ENCODE measurements at places on chromosomes 4 and X. TPM values are rescaled to one million over a fixed set of nuclear protein-coding genes. Genes with fewer than 3 reads are reported as not detected.

DNA sequence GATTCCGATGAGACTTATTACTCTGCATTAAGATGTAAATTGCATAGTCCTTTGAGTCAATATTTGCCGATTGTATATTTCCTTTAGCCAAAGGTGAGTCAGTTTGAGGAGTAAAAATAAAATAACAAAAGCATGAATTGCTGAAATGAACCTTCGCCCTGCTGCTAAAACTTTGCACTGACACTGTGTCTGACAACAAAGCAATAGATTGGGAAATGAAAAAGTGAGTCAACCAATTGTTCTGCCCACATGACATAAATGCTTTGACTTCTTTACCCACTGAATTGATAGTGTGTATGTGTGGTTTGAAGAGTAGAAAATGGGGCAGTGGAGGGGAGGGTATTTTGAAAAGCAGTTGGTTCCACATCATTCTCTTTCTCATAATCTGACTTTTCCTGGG, 88.4 kb upstream of the AFF2 start:
- H3K4me3 ChIP-seq: no peak overlapping the region
- DNase-seq: no peak
- no peaks in the 10 kb centered on the region for H3K27me3 ChIP-seq
- H3K36me3 ChIP-seq: no peaks in the 10 kb centered on the region

DNA sequence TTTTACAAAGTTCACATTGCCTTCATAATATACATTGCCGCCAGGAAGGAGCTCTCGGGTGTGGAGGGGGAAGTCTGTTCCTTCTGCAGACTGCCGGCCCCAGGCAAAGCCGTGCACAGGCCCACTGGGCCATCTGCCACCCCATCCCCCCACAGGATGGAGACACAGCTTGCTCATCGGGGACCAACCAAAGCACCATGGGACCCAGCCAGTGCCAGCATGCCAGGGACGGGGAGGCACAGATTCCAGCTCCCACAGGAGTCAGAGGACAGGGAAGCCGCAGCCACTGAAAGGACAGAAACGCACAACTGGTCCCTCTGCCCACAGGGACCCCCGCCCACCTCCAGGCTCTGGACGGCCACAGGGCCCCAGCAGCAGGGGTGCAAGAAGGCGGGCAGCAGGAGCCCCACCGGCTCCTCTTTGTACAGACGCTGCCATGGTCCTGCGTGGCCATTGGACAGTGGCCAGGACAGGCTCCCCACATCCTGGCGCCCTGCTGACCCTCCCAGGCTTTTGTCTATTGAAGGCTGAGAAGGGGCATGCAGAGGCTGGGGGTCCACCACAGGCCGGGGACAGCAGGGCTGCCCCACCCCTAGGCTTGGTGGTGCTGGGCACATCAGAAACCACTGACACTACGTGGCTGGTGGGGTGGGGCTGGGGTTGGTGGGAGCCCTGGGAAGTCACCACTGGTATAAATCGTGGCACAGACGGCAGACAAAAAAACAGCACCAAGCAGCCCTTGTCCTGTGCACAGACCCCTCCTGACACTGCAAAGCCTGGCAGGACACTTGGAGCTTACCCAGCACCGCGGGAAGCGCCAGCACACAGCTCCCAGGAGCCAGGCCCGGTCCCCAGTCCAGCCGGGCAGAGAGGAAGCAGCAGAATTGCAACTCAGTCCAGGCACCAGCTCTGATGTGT, 89.0 kb downstream of the FAM53A start:
- no peak overlapping the region for H3K27ac ChIP-seq
- no peaks in the 10 kb centered on the region for H3K36me3 ChIP-seq
- H3K27me3 ChIP-seq: peaks cover 4% of the 10 kb centered on the region
- H3K4me1 ChIP-seq: no peaks in the 10 kb centered on the region
- no peak overlapping the region for H3K4me3 ChIP-seq

DNA sequence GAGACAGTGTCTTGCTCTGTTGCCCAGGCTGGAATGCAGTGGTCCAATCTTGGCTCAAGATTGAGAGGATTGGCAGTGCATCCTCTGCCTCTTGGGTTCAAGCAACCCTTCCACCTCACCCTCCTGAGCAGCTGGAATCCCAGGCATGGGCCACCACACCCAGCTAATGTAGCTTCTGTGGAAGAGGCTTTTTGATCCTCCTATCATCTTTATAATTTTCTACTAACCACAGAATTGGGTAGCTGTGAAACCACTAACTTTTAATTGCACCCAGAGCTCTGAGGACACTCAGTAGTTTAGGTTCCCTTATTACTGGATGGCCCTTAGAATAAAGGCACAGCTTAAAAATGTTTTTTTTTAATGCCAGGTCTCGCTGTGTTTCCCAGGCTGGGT, 8.9 kb upstream of the AGA start:
- H3K4me3 ChIP-seq: no peak overlapping the region
- peaks cover 9% of the 10 kb centered on the region for H3K4me1 ChIP-seq

DNA sequence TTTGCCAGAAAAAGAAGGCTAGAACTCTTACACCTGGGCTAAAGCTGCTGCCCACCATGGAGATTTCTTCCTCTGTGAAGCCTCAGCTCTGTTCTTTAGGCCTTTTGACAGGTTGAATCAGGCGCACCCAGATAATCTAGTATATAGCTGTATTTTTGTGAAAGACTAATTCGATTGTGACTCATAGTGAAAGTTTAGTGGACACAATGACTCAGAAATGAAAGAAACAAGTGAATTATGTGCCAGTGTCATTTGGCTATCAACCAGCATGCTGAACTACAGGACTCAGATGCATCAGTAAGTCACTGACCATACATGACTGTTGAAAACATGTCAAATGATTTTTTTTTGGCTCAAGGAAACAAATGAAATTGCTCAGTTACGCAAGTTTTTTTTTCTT, 425.4 kb downstream of the SLITRK2 start:
- H3K4me3 ChIP-seq: no peak overlapping the region
- no peak overlapping the region for H3K27ac ChIP-seq
- H3K36me3 ChIP-seq: no peaks in the 10 kb centered on the region
- DNase-seq: no peak
- no peaks in the 10 kb centered on the region for H3K4me1 ChIP-seq
- no peaks in the 10 kb centered on the region for H3K27me3 ChIP-seq

DNA sequence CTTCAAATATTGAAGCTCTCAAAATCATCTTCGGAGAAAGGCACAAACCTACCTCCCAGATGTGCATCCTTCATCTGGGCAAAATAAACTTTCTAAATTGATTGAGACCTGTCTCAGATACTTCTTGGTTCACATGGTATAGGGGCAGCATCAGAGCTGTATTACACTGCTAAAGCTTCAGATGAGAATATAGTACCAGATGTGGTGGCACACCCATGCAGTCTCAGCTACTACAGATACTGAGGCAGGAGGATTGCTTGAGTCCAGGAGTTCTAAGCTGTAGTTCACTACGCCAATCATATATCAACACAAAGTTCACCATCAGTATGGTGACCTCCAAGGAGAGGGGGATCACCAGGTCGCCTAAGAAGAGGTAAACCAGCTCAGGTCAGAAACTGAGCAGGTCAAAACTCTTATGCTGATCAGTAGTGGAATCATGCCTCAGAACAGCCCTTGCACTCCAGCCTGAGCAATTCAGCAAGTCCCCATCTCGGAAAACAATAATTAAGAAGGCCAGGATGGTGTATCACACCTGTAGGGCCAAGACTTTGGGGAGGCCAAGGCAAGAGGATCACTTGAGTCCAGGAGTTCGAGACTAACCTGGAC, 22.0 kb downstream of the ELF2 start:
- H3K27ac ChIP-seq: no peak overlapping the region
- no peak for DNase-seq
- no peaks in the 10 kb centered on the region for H3K27me3 ChIP-seq
- H3K36me3 ChIP-seq: no peaks in the 10 kb centered on the region
- peaks cover 9% of the 10 kb centered on the region for H3K4me1 ChIP-seq
- H3K4me3 ChIP-seq: no peak overlapping the region

Gene NIPAL1
- total RNA-seq: 0.42 TPM

Gene CXCL3
- total RNA-seq: 2.1 TPM

- peaks cover 7% of the 10 kb centered on the region for H3K27me3 ChIP-seq
- H3K4me1 ChIP-seq: peaks cover 6% of the 10 kb centered on the region
- H3K36me3 ChIP-seq: no peaks in the 10 kb centered on the region
Observed at GRCh38 chr4:81565142-81565870, 93.6 kb upstream of the RASGEF1B start.

Gene GYPE
- not detected for total RNA-seq

GRCh38 chr4:4704267-4704666, 155.2 kb upstream of the MSX1 start:
- H3K27me3 ChIP-seq: peaks cover 40% of the 10 kb centered on the region
- H3K4me1 ChIP-seq: no peaks in the 10 kb centered on the region
- H3K36me3 ChIP-seq: peaks cover 6% of the 10 kb centered on the region
- DNase-seq: no peak
- H3K27ac ChIP-seq: no peak overlapping the region

GRCh38 chr4:183905593-183906488, 734 bp downstream of the STOX2 start:
- H3K27ac ChIP-seq: no peak overlapping the region
- DNase-seq: no peak
- peaks cover 66% of the 10 kb centered on the region for H3K27me3 ChIP-seq
- peak overlapping the region; percentile 74 for H3K4me3 ChIP-seq
- H3K4me1 ChIP-seq: peaks cover 9% of the 10 kb centered on the region
- H3K36me3 ChIP-seq: no peaks in the 10 kb centered on the region

DNA sequence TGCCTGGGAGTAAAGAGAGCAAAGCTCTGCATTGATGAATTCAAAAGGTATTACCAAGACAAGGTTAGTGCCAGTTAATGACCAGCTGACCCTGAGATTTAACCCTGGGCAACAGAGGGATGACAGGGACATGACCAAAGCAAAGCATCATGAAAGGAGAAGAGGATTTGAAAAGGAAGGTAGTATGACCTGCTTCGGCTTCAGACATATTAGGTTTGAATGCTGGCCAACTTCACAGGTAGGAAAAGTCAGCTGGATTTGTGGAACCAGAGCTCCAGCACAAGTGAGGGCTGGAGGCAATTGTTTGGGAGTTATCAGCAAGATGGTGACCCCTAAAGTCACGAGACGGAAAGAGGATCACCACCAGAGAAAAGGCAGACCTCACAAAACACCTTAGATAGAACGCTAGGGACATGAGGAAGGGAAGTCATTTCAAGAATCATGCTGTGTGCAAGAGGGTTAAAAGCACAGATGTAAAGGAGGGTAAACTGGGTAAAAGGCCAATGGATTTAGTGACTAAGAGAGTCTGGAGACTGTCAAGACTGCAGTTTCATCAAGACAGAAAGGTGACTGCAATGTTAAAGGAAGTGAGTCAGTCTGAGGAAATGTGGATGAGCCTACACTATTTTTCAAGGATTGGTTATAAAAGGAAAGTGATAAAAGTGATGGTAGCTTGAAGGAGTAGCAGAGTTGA, 45.6 kb downstream of the SH3RF1 start:
- H3K36me3 ChIP-seq: peaks cover 4% of the 10 kb centered on the region
- peaks cover 23% of the 10 kb centered on the region for H3K4me1 ChIP-seq
- no peak overlapping the region for H3K4me3 ChIP-seq
- H3K27me3 ChIP-seq: no peaks in the 10 kb centered on the region
- DNase-seq: no peak

- H3K4me3 ChIP-seq: peak overlapping the region; percentile 38
- H3K27ac ChIP-seq: no peak overlapping the region
- H3K4me1 ChIP-seq: peaks cover 10% of the 10 kb centered on the region
- H3K36me3 ChIP-seq: peaks cover 2% of the 10 kb centered on the region
Observed at GRCh38 chr4:173507471-173508385, 22.3 kb downstream of the HAND2 start.

GRCh38 chr4:71732706-71733105, 51.2 kb downstream of the GC start:
- H3K4me3 ChIP-seq: no peak overlapping the region
- peaks cover 13% of the 10 kb centered on the region for H3K27me3 ChIP-seq
- no peaks in the 10 kb centered on the region for H3K4me1 ChIP-seq
- H3K27ac ChIP-seq: no peak overlapping the region

Gene AVPR2
- not detected for total RNA-seq

Gene IL1RAPL1
- total RNA-seq: not detected

Gene FGG
- total RNA-seq: not detected

DNA sequence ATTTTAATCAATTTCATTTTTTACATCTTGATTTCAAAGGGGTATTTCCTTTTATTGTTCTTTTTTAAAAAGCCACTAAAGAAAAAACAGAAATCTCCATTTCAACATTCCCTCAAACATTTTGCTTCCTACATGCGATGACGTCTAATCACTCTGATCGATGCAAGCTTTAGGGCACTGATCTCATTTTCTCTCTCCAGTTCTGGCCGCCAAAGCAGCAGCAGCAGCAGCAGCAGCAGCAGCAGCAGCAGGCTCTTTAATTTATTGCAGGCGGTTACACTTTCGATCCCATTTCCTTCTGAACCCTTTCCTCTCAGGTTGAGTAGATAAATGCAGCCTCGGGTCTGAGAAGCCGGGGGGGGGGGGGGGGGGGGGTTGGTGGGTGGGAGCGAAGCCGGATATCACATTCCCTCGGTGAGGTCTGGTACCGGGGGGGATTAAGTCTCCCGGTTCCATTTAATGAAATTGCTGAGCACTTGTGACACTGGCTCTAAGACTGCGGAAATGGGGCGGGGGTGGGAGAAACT, 3.4 kb upstream of the PCDH7 start:
- H3K4me1 ChIP-seq: peaks cover 15% of the 10 kb centered on the region
- no peaks in the 10 kb centered on the region for H3K27me3 ChIP-seq
- DNase-seq: no peak
- peak overlapping the region; percentile 98 for H3K27ac ChIP-seq
- H3K36me3 ChIP-seq: no peaks in the 10 kb centered on the region
- peak overlapping the region; percentile 100 for H3K4me3 ChIP-seq

DNA sequence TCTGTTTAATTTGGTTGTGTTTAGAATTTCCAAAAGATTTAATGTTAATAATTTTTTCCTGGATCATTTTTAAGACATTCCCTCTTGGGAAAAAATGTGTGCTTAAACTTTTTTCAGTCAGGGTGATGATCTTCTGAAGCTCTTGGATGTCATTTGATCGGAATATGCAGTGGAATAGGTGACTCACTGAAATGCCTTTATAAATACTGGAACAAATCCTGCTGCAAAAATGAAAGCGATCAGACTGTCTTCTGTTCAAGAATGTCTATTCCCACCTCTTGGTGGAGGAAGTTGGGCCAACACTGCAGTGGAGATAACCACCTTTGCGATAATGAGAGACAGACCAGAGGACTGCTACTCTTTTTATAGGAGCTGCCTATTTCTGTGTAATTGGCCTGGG, 46.7 kb downstream of the LARP1B start:
- peak overlapping the region; percentile 64 for H3K27ac ChIP-seq
- DNase-seq: no peak
- H3K36me3 ChIP-seq: peaks cover 19% of the 10 kb centered on the region
- peaks cover 17% of the 10 kb centered on the region for H3K4me1 ChIP-seq
- no peaks in the 10 kb centered on the region for H3K27me3 ChIP-seq

Gene NAA11
- total RNA-seq: not detected

- H3K4me3 ChIP-seq: no peak overlapping the region
- no peaks in the 10 kb centered on the region for H3K27me3 ChIP-seq
- H3K4me1 ChIP-seq: peaks cover 3% of the 10 kb centered on the region
- no peaks in the 10 kb centered on the region for H3K36me3 ChIP-seq
- H3K27ac ChIP-seq: no peak overlapping the region
Observed at GRCh38 chrX:68640661-68641060, 6.8 kb upstream of the STARD8 start.

DNA sequence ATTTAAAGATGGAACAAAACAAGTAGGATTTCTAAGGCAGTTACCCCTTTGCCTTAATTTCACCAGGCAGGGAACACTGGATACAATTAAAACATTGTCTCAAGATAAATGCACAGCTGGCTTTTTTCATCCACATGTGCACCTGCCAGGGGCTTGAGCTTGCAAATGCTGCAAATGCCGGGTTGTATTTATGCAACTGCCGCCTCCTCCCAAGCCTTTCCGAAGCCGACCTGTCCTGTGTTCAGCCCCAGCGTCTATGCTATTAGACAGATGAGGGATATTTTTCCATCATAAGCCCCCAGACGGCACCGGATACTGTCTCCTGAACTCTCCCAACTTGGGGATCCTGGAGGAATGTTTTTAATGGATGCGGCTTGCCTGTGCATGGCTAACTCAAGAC, 251.6 kb downstream of the CRLF2 start:
- no peaks in the 10 kb centered on the region for H3K36me3 ChIP-seq
- H3K4me3 ChIP-seq: no peak overlapping the region
- no peak overlapping the region for H3K27ac ChIP-seq
- DNase-seq: peak; percentile 56
